GDM1 (cell line): ENCODE measurements at places on chromosomes 12 and 14.

GRCh38 chr14:54251356-54251755 lies 145.5 kb upstream of the CDKN3 start:
- DNase-seq = no peak

- DNase-seq = no peak
Observed at GRCh38 chr12:54700849-54701248, 52.7 kb upstream of the DCD start.

DNA sequence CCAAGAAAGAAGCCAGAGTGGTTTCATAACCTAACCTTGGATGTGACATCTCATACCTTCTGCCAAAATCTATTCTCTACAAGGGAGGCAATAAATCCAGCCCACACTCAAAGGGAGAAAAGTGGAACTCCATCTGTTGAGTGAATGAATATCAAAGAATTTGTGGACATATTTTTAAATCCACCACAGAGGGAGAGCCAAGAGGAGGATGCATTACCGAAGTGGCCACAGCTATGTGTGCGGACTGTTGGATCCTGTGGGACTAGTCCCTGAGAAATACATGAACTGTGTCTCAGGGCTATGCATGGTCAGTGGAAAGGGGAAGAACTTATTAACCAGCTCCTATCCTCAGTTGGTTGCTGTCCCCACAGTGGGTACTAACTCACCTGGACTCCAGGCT lies 273.9 kb downstream of the NUAK1 start:
- DNase-seq = no peak

GRCh38 chr14:64119500-64119899 lies 174.7 kb downstream of the ESR2 start:
- no peak for DNase-seq

DNA sequence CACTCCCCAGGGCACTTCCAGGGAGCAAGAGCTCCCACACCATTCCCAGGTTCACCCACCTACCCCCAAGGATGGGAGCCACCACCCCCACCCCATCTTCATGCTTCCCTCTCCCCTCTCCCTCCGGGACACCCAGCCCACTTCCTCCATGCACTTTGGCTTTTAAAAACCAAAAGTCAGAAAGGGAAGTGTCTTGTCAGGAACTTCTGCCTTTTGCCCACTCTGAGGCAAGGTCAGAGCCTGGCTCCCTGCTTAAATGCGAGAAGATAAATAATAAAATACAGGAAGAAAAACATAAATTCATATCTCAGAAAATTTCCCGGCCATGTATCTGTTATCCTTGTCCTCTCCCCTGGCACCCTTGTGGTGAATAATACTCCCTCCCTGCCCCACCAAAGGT lies 81.6 kb downstream of the PTGER2 start:
- DNase-seq = peak; percentile 32

DNA sequence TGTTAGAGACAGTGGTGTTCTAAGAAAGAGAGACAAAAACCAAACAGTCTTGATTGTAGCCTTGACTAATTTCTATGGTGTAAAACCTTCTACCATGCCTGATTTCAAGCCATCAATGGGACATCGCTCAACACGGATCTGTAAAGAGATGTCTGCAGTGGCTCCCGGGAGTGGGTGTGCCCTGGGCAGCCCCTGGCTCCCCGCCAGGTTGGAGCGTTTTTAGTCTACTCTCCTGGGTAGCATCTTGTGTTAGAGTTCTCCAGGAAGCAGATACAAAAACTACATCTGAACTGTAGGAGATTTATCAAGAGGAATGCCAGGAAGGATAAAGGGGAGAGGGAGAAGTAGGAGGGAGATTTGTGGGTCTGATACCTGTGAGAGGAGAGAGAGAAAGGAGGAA lies 1212.9 kb downstream of the BCL11B start:
- no peak for DNase-seq

- DNase-seq = no peak
Observed at GRCh38 chr12:132142679-132143335, 1.3 kb downstream of the DDX51 start.

DNA sequence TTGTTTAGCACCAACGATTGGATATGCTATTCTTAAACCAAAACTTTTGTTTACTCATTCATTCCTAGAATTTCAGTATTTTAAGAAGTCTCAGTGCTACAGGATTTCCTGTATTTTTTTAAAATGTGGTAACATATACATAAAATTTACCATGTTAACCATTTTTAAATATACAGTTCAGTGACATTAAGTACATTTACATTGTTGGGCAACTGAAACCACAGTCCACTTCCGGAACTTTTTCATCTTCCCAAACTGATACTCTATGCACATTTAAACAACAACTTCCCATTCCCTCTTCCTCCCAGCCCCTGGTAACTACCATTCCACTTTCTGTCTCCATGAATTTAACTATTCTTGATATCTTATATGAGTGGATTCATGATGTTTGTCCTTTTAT lies 30.3 kb downstream of the PDE3A start:
- DNase-seq = no peak

- DNase-seq = no peak
Observed at GRCh38 chr12:66694666-66695613, 16.1 kb upstream of the GRIP1 start.

- DNase-seq = no peak
Observed at GRCh38 chr12:3540387-3540990, 49.5 kb downstream of the PRMT8 start.

DNA sequence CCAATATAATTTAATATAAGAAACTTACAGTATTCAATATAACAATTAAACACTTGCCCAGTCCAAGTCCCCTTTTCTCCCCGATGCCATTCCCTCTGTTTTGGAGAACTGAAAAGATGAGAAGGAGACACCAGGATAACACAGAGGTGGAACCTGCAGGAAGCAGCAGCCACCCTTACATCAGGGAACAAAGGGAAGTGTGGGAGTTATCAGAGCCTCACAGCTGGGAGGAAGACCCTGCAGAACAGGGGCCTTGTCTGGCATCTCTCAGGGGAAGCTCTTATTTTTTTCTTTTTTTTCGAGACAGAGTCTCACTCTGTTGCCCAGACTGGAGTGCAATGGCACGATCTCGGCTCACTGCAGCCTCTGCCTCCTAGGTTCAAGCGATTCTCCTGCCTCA lies 52.6 kb downstream of the CALM1 start:
- no peak for DNase-seq
